AG04449 (cell line): ENCODE measurements at places on chromosomes 7 and 10.

- DNase-seq = peak; percentile 16
Measured at GRCh38 chr7:139192014-139192706, 38.9 kb upstream of the UBN2 start.

GRCh38 chr10:30063099-30063498 lies 3.7 kb upstream of the JCAD start:
- no peak for DNase-seq

DNA sequence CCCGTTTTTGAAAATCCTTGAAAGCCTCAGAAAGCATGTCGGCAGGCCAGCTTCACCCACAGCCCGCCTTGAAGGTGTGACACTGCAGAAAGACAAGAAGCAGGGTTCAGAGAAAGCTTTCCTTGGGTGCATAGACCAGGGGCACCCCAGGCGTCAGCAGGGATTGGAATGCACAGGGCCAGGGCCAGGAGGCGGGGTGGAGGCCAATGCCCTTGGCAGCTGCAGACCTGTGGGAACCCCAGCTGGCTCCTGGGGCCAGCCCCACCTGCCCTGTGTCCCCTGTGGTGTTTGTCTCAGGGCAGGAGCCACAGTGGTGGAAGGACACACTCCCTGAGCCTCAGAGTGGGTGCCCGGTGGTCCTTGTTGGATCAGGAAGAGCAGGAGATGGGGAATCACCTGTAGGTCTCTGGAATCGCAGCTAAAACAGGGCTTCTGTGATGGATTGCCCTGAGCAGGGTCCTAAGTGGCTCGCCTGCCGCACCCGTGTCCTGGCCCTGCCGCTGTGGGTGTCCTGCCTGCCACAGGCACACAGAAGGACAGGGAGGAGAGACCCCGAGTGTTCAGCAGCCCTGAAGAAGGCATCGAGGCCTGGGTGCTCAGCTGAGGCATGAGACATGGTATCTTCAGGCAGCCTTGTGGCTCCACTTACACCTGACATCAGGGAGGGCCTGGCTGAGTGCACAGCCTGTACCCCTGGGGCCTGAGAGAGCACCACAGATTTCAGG lies 32.5 kb downstream of the ANXA8 start:
- DNase-seq = no peak

GRCh38 chr10:75450644-75451640 lies 19.5 kb downstream of the LRMDA start:
- no peak for DNase-seq

DNA sequence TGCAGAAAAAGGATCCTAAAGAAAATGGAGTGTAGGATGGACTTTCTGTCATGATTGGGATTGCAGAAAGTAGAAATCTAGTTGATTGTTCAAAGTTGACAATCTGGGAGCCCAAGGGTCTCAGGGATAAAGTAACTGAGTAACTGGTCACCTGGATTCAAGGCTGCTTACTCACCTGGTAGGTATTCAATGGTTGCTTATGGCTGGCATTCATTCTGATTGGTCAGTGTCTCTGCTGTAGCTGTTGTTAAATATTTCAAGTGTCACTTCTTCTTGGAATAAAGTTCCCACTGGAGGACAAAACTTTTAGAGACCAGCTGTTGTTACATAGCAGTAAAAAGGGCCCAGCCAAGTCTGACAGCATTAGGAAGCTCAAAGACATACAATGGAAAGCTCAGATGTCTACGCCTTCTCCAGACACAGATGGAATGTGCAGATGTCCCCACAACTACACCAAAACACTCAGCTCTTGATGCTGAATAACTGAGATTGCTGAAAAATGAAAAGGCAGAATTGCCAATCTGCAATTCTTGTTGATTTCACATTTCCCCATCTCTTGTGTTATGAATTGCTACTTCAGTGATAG lies 106.9 kb downstream of the ZNF467 start:
- DNase-seq = no peak

DNA sequence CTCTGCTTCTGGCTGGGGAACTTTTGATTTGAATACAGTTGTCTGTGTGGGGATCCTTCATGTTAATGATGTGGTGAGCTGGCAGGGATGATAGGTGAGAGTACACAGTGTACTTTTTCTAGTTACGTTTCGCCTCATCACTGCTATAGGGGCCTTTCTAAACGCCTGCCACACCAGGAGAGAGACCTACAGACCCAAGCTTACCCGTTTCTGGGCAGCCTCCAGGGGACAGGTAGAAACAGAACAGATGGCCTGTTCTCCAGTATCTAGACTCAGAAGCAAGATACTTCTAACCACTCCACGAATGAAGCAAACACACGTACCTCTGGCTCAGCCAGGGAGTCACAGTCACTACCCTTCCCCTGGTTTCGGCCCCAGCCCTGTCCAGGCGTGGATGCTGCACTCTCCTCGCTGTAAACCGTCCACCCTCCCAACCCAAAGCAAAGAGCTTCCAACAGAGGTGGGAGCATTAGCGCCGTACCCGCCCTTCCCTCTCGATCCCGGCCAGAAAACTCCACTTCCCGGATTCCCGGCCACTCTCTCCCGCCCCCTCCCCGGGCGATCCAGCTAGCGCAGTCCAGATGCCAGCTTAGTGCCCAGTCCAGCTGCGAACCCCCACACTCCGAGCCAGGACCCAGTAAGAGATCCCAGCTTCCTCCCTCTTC lies 1.2 kb downstream of the CCDC6 start:
- DNase-seq = no peak

- no peak for DNase-seq
Measured at GRCh38 chr7:19377611-19378344, 232.6 kb upstream of the FERD3L start.

- DNase-seq = no peak
Measured at GRCh38 chr7:74105992-74106391, 22.4 kb downstream of the LIMK1 start.
